GM23338 (cell line): ENCODE measurements at places on chromosomes 12 and 14. TPM values are rescaled to one million over a fixed set of nuclear protein-coding genes. Genes with fewer than 3 reads are reported as not detected.

- no peak for DNase-seq
These were observed 74.9 kb downstream of the NEDD1 start for GRCh38 chr12:96981911-96982310.

GRCh38 chr12:127494961-127495915, 771.7 kb upstream of the TMEM132C start:
- no peak for DNase-seq

C12orf54 gene
- total RNA-seq: not detected in 2 replicates

UNC79 gene
- 3.3 and 3.6 TPM in 2 replicates for total RNA-seq

TPH2 gene
- 1.0 and 1.4 TPM in 2 replicates for total RNA-seq

PRB2 gene
- not detected in 2 replicates for total RNA-seq
